ENCODE measurements at places on chromosomes 13 and 19.
A peak's percentile ranks its signal among the peaks of the same experiment; 100 is the strongest.

DNA sequence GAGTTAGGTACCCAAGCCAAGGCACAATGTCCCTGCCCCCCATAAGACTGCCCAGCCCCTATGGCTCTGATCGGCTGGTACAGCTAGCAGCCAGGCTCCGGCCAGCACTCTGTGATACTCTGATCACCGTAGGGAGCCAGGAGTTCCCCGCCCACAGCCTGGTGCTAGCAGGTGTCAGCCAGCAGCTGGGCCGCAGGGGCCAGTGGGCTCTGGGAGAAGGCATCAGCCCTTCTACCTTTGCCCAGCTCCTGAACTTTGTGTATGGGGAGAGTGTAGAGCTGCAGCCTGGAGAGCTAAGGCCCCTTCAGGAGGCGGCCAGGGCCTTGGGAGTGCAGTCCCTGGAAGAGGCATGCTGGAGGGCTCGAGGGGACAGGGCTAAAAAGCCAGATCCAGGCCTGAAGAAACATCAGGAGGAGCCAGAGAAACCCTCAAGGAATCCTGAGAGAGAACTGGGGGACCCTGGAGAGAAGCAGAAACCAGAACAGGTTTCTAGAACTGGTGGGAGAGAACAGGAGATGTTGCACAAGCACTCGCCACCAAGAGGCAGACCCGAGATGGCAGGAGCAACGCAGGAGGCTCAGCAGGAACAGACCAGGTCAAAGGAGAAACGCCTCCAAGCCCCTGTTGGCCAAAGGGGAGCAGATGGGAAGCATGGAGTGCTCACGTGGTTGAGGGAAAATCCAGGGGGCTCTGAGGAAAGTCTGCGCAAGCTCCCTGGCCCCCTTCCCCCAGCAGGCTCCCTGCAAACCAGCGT is 3.0 kb upstream of the KMT2B start:
- peak; percentile 72 for DNase-seq

- no peak for DNase-seq
Measured at GRCh38 chr19:1986357-1987162, 29.0 kb downstream of the BTBD2 start.

- DNase-seq: no peak
Measured at GRCh38 chr19:33868076-33868735, 71.5 kb downstream of the KCTD15 start.

DNA sequence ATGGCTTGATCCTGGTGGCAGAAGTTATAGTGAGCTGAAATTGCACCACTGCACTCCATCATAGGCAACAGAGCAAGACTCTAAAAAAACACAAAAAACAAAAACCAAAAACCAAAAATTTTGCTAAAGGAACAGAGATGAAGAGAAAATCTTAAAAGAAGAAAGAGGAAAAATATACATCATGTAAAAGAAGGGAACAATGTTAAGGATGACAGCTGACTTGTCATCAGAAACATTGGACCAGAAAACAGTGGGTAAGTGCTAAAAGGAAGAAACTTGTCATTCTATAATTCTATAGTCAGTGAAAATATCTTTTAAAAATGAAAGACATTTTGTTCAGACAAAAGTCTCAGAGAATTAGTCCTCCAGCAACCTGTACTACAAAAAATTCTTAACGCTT is 93.8 kb downstream of the WASF3 start:
- no peak for DNase-seq

DNA sequence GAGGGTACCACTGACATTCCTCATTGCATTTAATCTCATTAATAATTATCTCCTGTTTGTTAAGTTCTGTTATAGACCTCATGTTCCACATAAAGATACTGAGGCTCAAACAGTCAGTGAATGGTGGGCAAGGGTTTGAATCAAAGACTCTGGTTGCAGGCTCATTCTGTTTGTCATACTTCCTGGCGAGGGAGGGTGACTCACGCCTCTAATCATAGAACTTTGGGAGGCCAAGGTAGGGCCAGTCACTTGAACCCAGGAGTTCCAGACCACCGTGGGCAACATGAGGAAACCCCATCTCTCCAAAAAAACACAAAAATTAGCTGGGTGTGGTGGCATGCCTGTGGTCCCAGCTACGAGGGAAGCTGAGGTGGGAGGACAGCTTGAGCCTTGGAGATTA is 220.7 kb upstream of the MIR17HG start:
- DNase-seq: no peak
